ENCODE measurements at places on chromosomes 13 and 19.
A peak's percentile ranks its signal among the peaks of the same experiment; 100 is the strongest.

GRCh38 chr19:57800696-57801095, 14.0 kb downstream of the ZNF552 start:
- no peak for DNase-seq

DNA sequence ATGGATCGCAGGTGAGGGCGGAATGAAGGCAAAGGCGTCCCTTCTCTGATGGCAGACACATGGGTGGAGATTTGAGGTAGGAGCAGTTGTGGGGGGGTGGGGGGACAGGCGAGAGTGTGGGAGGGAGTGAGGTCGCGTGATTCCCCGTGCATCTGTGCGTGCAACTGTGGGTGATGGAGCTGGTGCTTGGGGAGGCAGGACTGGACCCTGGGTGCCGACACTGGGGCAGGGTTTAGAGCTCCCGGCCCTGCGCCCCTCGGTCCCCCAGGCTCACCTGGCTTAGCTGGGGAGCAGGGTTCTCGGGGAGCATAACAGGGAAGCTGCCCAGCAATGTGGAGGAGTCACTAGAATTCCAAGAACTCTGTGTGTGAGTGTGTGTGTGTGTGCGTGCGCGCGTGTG, 3.4 kb downstream of the TMPRSS9 start:
- DNase-seq, result no peak

DNA sequence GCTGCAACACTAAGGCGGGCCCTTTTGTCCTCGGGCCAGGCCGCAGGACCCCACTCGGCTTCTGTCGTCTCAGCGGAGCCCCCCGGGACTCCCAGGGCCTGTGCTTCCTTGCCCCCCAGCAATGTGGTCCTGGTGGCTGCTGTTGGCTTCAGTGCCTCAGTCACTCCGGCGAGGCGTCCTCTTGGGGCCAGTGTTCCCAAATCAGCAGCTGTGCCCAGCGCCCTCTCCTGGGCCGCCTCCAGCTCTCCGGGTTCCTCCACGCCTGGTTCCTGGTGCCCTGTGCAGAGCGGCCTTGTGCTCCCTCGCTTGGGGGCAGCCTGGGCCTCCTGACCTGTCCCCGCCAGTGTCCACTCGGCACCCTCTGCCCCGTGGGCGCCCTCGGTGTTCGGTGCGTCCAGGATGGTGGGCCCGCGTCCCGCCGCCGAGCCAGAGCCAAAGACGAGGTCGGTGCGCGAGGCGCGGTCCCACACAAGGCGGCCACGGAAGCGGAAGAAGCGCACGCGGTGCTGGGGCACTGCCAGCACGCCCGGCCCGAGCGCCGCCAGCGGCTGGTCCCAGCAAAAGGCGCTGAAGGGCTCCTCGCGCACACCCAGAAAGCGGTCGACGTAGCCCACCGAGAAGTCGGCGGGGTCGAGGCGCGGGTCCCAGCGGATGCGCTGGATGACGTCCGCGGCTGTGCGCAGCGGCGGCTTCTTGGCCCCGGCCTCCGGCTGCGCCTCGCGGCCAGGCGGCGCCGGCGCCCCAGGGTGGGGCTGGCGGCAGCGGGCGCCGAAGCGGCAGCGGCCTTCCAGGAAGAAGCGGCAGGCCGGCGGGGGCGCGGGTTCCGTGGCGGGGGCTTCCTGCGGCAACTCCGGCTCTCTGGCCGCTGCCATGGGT, 685 bp downstream of the LENG9 start:
- no peak for DNase-seq

- DNase-seq, result no peak
Measured at GRCh38 chr13:80214521-80214991, 126.4 kb downstream of the SPRY2 start.

GRCh38 chr19:35766571-35767104, 8.7 kb downstream of the PROSER3 start:
- no peak for DNase-seq

DNA sequence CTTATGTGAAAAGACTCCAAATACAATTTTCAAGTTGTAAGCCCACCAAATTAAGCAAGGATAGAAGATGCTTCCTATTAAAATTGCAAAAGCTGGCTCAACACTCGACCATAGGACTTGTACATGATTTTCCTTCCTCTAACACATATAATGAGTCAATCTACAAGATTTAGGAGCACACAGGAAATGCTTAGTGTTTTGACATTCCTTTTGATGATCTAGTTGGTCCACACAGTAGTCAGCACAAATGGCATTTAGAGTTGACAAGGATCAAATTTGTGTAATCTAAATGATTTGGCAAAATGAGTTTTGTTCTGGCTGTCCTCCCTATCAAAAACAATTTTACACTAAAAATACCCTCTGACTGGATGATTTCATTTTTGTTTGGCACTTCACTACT, 340.2 kb downstream of the DIAPH3 start:
- DNase-seq, result no peak

- no peak for DNase-seq
Measured at GRCh38 chr19:782878-783668, 14.2 kb upstream of the PTBP1 start.

GRCh38 chr13:113904411-113904810, 40.5 kb upstream of the GAS6 start:
- DNase-seq, result no peak

GRCh38 chr13:50144246-50145160, 129.3 kb downstream of the KCNRG start:
- no peak for DNase-seq

DNA sequence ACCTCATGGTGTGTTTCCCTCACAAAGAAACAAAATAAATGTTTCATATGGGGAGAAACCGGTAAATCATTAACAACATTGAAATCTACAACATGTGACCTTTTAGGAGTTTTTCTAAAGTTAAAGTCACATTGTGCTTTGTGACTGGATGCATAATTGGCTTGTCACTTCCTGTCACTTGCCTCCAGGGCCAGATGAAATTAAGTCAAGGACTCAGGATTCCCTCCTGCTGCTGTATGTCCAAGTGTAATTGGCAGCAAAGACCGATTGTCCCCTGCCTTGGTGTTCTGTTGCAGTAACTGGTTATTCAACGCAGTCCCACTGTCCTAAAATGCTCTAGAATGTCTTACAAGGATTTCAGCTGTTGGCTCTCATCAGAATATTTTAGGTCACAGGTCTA, 448.2 kb downstream of the LIG4 start:
- DNase-seq, result no peak

GRCh38 chr19:38648769-38649304, 1.4 kb downstream of the ACTN4 start:
- no peak for DNase-seq

DNA sequence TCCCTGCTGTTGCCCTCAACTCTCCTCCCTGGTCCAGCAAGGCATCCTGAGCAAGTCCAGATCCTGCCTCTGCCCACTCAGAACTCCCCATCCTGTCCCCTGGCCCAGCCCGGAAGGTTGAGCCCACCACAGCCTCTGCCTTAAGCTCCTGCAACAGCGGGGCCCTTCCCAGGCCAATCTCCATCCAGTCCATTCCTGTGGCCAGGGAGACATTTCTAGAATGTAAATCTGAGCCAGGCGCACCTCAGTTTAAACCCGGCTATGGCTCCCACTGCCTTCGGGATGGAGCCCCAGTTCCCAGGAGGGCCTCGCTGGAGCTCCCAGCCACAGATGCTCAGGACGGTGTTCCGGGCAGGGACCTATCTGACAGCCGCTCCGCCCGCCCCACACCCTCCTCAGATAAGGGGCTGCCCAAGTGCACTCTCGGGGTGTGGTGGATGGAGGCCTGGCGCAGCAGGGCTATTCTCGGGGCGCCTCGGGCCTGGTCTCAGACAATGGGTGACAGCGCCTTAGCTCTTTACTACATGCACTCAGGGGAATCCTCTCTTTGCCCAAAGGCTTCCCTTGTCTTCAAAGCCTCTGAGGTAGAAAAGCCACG, 5.3 kb downstream of the TRAPPC6A start:
- peak; percentile 52 for DNase-seq

- DNase-seq, result no peak
Measured at GRCh38 chr13:114071410-114071809, 61.0 kb downstream of the RASA3 start.

DNA sequence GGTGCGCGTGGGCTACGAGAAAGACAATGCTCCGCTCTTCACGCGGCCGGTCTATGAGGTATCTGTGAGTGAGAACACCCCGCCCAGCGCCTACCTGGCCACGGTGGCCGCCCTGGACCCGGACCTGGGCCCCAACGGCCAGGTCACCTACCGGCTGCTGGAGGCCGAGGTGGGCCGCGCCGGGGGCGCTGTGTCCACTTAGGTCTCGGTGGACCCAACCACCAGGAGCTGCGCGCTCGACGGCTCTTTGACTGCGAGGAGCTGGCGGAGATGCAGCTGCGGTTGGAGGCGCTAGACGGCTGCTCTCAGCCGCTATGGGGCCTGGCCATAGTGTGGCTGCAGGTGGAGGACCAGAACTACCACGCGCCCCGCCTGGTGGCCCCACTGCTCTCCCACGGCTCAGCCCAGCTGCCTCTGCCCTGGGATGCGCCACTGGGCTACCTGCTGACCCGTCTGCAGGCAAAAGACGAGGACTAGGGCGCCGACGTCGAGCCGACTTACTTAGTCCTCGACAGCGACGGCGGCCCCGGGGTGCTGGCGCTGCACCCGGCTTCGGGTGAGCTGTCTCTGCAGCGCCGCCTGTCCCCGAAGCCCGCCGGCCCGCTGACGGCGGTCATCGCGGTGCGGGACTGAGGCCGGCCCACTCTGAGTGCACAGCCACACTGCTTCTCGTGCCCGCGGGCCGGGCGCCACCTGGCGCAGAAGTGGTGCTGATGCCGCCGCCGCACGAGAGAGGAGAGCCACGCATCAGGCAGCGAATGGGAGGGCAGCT, 173.0 kb downstream of the OLFM4 start:
- DNase-seq, result peak; percentile 35

DNA sequence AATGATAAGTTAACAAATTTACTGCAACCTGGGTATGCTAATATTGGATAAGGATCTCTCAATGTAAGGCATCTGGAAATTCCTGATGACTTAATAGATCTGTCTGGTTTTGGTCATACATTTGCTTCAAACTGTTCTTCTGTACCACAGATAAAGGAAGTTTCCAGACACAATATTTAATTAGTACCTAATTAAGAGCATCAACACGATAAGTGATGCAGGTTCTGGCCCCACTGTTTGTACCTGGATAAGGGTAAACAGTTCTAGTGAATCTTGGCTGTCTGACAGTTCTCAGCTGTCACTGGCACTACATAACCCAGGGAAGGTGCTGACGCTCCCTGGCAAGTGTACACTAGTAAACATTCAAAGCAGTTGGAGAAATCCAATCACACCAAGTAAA, 165.6 kb downstream of the MZT1 start:
- DNase-seq, result no peak

DNA sequence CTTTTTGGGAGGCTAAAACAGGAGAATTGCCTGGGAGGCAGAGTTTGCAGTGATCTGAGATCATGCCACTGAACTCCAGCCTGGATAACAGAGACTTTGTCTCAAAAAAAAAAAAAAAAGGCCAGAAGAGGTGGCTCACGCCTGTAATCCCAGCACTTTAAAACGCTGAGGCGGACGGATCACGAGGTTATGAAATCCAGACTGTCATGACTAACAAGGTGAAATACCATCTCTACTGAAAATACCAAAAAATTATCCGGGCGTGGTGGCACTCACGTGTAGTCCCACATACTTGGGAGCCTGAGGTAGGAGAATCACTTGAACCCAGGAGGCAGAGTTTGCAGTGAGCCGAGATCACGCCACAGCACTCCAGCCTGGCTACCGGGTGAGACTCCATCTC, 39.9 kb downstream of the ZNF611 start:
- DNase-seq, result no peak

DNA sequence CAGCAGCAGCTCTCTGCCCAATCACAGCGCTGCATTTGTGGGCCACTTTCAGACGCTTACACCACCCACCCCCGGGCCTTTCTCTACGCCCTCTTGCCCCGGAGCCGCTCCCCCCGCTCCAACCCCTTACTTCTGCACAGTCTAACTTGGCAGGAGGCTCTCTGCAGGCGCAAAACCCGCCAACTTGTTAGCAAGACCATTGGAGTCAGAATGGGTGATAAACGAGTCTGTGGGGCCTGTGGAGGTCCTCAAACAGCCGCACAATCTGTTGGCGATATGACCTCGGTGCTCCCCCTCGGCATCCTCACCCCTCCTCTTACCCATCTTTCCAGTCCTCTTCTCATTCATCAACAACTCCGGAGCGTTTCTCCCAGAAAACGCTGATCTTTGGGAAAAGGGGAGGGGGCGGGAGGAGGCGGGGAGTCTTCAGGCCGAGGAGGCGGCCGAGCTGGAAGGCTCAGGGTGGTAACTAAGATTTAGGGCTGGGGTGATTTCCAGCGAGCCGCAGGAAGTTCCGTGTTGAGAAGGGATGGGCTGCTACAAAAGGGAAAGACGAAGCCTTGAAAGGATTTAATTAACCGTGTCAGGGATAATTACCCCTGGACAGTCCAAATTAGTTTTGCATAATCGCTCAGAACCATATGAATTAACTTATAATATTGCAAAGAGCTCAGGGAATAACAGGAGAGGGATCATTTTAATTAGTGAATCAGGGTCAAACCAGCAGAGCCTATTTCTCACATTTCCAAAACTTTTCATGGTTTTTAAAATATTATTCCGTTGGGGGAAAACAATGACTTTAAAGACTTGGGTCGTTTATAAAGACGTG, 4.1 kb downstream of the SOX21 start:
- DNase-seq, result no peak

GRCh38 chr13:52650731-52651130, 1.9 kb upstream of the SUGT1 start:
- DNase-seq, result no peak

DNA sequence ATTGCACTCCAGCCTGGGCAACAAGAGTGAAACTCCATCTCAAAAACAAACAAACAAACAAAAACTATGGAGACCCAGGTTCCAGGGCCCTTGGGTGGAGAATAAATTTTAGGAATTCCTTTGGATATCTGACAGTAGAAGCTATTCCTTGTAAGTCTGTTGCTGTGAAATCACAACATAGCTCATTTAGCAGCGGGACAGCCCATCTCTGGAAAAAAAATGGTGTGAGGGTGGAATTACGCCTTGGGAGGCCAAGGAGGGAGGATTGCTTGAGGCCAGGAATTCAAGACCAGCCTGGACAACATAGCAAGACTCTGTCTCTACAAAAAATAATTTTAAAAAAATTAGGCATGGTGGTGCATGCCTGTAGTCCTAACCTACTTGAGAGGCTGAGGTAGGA, 15.7 kb downstream of the HMGB1 start:
- DNase-seq, result no peak

DNA sequence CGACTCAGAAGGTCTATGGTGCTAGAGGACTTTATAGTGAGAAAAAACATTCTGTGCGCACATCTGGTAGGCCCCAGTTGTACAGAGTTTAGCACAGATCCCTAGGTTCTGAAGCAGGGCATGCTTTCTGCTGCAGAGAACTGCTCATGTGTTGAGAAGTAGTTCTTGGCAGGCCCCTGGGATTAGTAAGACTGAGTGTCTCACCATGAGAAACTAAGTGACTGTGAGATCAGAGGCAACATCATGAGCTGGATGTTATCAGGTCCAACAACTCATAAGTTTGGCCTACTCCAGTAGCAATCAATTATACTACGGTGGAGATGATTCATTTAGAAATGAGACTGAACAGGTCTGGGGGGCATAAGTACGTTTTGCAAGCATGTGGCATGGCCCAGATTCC, 507.4 kb upstream of the KLF12 start:
- no peak for DNase-seq

DNA sequence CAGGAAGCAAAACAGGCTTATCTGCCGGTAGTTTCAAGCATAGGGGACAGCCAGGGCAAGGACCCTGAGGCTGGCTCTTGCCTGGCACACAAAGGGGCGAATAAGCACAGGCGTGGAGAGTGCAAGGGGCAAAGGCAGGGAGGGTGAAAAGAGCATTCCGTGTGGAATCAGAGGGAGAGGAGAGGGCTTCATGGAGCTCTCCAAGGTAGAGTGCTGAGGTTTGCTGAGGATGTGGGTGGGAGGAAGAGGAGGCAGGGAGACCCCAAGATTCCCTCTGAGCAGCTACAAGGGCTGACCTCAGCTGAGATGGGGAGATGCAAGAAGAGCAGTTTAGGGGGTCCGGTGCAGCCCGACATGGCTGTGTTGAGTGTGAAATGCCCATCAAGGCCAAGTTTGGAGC, 36.5 kb upstream of the ZNRF4 start:
- DNase-seq, result no peak

Measured in RWPE2 (cell line).